H4 (cell line): ENCODE measurements at places on chromosomes 3 and 15. TPM values are rescaled to one million over a fixed set of nuclear protein-coding genes. Genes with fewer than 3 reads are reported as not detected.

CTXN2 gene
- total RNA-seq = not detected in 2 replicates

EFCAB12 gene
- 0.06 TPM in 1 of 2 replicates, not detected in the other for total RNA-seq

CLDN11 gene
- 0.06 TPM in 1 of 2 replicates, not detected in the other for total RNA-seq

COL6A5 gene
- total RNA-seq = not detected in 2 replicates

GATM gene
- 0.78 and 1.2 TPM in 2 replicates for total RNA-seq

UCN2 gene
- total RNA-seq = 0.29 and 0.56 TPM in 2 replicates

RHOV gene
- 0.41 TPM in 1 of 2 replicates, not detected in the other for total RNA-seq

RASL12 gene
- 0.04 and 0.25 TPM in 2 replicates for total RNA-seq

FES gene
- 0.43 and 0.88 TPM in 2 replicates for total RNA-seq

MUC13 gene
- 0.12 and 0.14 TPM in 2 replicates for total RNA-seq

TJP1 gene
- 23.3 and 27.3 TPM in 2 replicates for total RNA-seq
